ENCODE measurements at places on chromosomes 3 and 15.

DNA sequence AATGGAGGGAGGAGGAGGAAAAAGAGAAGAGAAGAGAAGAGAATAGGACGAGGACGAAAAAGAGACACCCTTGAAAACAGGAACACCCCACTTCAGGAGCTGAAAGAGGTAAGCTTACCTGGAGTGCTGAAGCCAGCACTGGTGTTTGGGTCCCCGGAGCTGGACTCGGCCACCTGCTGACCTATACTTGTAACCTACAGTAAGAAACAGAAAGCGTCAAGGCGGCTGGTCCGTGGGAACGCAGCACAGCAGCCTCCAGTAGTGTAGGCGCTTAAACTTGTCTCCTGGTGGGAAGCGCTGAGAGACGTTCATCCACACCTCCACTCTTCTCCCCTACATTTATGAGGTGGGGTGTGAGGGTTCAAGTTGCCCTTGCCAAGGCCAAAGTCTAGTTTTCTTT lies 141.0 kb downstream of the NSMCE3 start:
- DNase-seq = no peak

DNA sequence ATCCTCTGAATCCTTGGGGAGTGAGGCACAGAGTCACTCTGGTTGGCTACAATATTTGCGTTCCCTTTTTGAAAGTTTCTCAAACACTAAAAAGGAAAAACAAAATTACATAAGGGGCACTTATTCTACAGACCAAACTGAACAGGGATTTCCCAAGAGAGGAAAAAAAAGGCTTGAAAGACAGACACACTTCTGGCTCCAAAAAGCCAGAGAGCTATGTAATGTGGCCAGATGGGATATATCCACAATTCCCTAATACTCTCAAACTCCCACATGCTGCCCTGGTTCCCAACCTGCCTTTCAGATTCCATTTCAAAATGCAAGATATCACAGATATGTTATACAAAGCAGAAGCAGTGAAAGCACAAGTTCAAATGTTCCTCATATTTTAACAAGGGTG lies 1.6 kb downstream of the FRMD4B start:
- no peak for DNase-seq

DNA sequence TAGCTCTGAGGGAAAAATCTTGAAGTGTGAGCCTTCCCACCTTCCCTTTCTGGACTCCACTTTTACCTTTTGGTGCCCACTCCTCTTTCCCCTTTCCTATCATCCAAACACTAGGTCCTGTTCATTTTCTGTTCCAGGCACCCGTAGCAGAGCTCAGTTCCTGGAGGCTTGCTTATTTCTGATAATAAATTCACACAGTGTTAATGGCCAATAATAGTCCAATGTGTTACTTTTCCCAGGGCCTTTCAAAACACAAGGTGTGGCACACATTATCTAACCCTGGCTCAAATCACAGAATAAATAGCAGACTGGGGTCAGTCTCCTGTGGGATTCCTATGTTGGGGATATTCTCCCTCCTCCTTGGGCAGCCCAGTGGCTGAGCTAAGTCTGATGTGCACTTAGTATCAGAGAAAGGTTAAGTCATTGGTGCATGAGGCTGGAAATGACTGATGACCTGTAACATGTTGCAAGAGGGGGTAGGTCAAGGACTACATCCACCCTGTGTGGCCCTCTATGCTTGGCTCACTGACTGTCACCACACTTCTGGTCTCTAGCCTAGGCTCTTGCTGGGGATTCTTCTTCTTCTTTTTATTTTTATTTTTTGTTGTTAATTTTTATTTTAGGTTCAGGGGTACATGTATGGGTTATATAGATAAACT lies 43.7 kb upstream of the ROPN1 start:
- DNase-seq = no peak

DNA sequence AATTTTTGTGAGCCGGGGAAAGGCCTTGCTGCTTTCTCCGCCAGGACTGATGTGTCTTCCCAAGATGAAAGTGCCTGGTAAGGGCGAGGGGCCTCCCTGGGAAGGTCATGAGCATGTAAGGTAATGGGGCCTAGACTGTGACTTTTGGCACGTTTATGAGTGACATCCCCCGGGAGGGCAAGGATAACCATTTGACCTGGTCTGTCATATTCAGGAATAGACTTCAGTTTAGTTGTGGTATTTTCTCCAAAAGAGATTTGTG lies 631 bp upstream of the CNBP start:
- peak; percentile 29 for DNase-seq

- no peak for DNase-seq
Observed at GRCh38 chr15:46955576-46955975, 761.7 kb upstream of the SEMA6D start.

GRCh38 chr3:134104031-134104430 lies 74.3 kb upstream of the SLCO2A1 start:
- DNase-seq = no peak

DNA sequence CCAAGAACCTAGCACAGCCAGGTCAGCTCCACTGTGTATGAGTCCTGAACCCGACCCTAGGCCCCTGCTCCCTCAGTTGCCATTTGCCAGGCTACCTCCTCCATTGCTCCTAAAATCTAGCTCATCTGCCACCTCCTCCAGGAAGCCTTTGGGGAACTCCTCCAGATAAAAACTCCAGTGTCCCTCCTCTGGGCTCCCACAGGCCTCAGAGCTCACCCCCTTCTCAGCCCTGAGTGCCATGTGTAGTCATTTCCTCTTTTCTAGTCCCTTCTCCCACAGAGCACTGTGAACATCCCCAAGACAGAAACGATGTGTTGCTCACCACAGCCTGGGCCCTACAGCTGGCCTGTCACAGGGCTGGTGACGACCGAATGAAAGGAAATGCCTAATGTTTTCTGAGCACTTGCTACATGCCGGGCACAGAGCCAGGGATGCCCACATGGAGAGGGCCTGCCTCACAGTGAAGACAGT lies 61.0 kb downstream of the IQSEC1 start:
- peak; percentile 75 for DNase-seq

DNA sequence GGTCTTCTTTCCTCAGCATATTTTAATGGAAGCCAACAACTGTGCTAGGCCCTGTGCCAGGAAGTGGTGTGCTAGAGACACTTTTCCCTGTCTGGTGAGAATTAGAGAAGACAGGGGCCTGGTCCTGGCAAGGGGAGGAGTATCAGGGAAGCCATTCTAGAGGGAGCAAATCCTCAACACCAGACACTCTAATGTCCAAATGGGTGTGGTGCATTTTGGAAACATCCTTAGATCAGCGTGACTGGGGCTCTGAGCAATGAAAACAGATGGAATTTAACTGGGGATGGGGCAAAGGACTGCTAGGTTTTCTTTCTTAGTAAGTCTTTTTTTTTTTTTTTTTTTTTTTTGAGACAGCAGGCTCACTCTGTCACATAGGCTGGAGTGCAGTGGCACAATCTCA lies 7.7 kb upstream of the VPS18 start:
- DNase-seq = no peak

DNA sequence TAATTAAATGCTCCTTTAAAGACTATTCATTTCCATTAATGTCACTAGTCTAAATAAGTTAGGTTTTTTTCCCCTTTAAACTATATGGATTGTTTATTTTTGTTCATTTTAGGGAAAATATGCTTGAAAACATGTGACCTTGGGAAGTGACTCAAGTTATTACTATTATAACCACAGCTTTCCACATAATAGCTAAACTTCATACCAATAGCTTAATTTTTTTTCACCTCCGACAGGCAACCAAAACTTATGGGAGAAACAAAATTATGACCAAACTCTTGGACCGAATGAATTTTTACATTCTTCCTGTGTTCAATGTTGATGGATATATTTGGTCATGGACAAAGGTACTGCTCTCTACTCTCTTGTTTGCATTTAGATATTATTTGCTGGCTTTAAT lies 16.2 kb downstream of the CPA3 start:
- DNase-seq = no peak

- no peak for DNase-seq
Observed at GRCh38 chr3:66397745-66398144, 103.1 kb downstream of the LRIG1 start.

- peak; percentile 95 for DNase-seq
Observed at GRCh38 chr3:151795276-151795675, 18.6 kb upstream of the AADAC start.

DNA sequence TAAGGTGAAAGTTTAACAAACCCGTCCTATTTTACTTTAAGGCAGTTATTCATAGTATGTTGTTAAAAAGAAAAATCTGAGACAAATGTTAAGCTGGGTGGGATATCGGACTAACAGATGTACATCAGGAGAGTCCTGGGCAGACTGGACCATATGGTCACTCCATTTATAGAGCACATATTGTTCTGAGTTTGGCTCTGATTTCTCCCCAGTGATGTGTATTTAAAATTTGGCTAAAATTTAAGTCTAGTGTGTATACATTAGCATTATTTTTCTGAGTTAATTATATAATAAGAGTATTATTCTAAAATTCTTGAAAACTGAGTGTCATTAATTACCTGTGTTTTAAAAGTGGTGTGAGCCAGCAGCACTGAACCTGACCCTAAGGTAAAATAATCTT lies 6.1 kb downstream of the GMPS start:
- DNase-seq = no peak

GRCh38 chr3:17354341-17354740 lies 388.1 kb downstream of the TBC1D5 start:
- DNase-seq = no peak

- DNase-seq = peak; percentile 83
Observed at GRCh38 chr3:70849911-70850699, 537.7 kb upstream of the MDFIC2 start.

- no peak for DNase-seq
Observed at GRCh38 chr3:60229502-60229901, 1021.8 kb downstream of the FHIT start.

DNA sequence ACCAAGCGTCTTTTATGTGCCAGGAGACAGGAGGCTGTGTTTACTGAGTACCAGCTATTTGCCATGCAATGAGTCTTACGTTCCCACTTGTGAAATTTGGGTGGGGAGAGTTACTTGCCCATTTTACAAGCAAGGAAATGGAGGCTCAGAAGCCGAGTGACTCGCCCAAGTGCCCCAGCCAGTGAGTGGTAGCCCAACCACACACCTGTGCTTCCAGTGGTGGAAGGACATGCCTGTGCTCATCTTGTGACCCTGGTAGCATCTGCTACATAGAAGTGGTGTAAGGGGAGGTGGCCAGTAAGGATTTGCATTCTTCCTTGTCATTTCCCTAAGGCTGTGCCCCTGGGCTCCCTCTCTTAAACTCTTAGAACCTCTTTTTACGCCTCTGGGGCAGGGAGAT lies 49.3 kb downstream of the FBLN2 start:
- no peak for DNase-seq

DNA sequence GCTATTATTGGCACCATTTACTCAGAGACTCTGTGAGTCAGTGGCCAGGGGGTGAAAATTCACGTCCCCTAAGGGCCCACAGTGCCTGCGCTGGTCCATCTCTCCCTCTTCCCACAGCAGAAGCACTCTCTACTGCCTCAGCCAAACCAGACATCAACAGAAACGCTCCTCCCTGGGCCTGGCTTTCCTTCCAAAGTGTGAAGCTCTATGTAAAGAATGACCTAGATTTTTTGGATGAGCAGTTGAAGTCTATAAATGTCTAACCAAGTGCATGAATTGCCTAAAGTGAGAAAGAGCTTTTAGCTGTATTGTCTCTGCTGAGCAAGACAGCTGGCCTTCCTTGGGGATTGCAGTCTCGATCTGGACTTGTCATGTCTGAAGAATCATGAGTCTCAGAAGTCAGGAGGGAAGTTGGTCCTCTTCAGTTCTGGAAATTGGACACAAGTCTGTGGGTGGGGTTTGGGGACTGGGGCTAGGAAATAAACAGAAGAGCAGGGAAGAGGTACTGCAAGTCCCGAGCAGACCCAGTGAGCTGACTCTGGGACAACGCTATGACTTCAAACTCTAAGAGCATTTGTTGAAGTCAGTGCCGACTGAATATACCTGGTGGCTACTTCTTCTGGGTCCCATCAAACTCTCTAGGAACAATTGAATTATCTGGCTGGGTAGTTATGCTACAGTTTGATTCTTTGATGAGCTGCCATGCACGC lies 29.0 kb downstream of the RASGRP1 start:
- DNase-seq = peak; percentile 64

DNA sequence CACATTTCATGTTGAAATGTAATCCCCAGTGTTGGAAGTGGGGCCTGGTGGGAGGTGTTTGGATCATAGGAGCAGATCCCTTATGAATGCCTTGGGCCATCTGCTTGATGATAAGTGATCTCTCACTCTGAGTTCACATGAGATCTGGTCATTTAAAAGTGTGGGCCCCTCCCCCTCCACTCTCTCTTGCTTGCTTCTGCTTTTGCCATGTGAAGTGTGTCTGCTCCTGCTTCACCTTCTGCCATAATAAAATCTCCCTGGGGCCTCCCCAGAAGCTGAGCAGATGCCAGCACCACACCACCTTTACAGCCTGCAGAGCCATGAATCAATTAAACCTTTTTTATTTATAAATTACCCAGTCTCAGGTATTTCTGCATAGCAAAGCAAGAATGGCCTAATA lies 14.2 kb upstream of the CD200R1L start:
- DNase-seq = no peak

- DNase-seq = peak; percentile 30
Observed at GRCh38 chr3:99253963-99254355, 352.5 kb upstream of the DCBLD2 start.

GRCh38 chr15:58686286-58686685 lies 63.2 kb downstream of the ADAM10 start:
- DNase-seq = no peak

- DNase-seq = no peak
Observed at GRCh38 chr3:190738636-190739155, 123.8 kb downstream of the GMNC start.

DNA sequence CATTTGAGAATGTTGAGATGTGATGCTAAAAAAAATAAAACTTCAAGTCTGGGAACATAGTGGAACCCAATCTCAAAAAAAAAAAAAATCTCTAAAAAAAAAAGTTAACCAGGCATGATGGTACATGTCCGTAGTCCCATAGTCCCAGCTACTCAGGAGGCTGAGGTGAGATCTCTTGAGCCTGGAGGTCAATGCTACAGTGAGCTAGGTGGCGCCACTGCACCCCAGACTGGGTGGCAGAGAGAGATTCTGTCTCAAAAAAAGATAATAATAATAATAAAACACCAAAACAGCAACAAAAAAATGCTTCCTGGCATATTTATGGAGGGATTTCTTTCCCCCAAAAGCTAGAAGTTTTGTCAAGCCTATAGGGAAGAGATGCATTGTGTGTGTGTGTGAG lies 361.6 kb downstream of the ROBO1 start:
- DNase-seq = no peak

GRCh38 chr3:156216852-156217251 lies 96.5 kb downstream of the KCNAB1 start:
- no peak for DNase-seq

- DNase-seq = no peak
Observed at GRCh38 chr15:55499151-55499550, 8.9 kb downstream of the DNAAF4 start.

GRCh38 chr15:87591582-87591981 lies 665.0 kb downstream of the NTRK3 start:
- no peak for DNase-seq

DNA sequence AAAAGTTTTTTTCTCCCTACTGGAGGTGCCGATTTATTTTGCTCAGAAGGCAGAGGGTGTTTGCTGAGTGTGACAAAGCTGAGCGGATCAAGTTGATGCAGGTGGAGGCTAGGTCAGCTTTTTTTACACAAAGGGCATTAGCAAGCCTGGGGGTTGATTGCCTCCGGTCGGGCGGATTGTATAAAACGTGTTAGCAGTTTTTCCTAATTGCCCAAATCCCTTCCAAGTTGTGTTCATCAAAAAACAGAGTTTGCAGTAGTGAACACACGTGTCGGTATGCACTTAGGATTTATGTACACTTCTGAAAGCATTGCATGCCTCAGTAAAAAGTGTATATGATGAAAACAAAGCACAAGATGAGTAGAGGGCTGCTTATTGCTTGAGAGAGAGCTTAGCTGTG lies 2.6 kb downstream of the GPR160 start:
- no peak for DNase-seq

GRCh38 chr15:73838831-73839426 lies 34.4 kb upstream of the TBC1D21 start:
- peak; percentile 24 for DNase-seq
